SJSA1 (cell line): ENCODE measurements at places on chromosomes 3 and 15.

DNA sequence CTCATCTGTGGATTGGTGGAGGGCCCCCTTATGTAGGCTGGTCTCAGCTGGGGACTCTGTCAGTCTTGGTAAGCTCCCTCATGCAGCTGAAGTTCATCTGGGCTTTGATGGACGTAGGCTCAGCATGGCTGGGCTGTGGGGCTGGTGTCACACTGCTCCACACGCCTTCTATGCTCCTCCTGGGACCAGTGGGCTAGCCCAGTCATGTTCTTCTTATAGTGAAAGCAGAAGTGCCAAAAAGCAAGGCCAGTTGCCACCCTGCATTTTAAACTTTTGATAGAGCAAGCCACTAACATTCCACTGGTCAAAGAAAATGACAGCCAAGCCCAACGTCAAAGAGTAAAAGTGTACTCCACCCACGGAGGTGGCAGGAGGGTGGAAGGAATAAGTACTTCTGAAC lies 165.5 kb downstream of the MEX3B start:
- no peak for DNase-seq

DNA sequence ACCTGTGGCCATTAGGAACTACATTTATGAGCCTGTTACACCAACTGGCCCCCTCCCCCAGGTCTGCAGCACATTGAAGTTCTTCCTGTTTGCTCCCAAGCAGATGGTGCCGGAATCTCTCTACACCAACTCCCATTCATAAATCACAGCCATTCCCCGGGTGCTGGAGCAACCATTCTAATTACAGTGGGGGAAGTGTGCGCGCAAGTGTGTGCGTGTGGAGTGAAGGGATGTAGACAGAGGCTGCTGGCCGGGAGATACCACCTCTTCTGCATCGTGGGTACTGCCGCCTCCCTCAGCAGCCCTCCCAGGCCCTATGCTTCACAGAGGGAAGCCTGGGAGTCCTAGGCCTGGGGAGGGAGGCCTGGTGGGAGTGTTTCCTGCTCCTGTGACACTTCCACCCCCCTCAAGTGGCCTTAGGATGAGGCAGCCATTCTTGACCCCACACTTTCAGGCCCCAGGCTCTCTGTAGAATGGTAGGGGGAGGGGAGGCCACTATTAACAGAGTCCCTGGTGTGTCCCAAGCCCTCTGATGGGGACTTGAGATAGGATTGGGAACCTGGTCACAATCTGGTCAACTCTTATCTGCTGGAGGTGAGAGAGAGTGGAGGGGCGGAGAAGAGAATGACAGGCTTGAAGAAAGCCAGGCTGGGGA lies 69.1 kb downstream of the MAGEF1 start:
- no peak for DNase-seq

DNA sequence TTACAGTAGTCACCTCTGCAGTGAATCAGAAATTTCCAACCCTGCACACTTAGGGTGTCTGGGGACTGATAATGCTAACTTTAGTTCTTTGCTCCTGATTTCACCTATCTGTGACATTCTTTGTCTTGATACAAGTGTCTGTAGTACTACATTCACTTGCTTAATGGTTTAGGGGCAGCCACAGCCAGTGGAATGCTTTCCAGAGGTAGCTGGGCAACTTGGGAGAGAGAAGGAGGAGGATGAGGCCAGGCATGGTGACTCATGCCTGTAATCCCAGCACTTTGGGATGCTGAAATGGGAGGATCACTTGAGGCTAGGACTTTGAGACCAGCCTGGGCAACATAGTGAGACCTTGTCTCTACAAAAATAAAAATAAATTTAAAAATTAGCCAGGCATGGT lies 8.5 kb downstream of the BAHD1 start:
- no peak for DNase-seq

GRCh38 chr15:64430000-64430735 lies 30.2 kb upstream of the ZNF609 start:
- peak; percentile 60 for DNase-seq

- peak; percentile 65 for DNase-seq
These were observed 396.1 kb downstream of the TUSC7 start for GRCh38 chr3:117105686-117106085.

GRCh38 chr15:62834686-62835329 lies 207.7 kb upstream of the TPM1 start:
- no peak for DNase-seq

GRCh38 chr3:188647237-188647636 lies 493.3 kb downstream of the LPP start:
- DNase-seq = no peak

GRCh38 chr3:136802481-136802996 lies 16.4 kb upstream of the SLC35G2 start:
- DNase-seq = no peak

DNA sequence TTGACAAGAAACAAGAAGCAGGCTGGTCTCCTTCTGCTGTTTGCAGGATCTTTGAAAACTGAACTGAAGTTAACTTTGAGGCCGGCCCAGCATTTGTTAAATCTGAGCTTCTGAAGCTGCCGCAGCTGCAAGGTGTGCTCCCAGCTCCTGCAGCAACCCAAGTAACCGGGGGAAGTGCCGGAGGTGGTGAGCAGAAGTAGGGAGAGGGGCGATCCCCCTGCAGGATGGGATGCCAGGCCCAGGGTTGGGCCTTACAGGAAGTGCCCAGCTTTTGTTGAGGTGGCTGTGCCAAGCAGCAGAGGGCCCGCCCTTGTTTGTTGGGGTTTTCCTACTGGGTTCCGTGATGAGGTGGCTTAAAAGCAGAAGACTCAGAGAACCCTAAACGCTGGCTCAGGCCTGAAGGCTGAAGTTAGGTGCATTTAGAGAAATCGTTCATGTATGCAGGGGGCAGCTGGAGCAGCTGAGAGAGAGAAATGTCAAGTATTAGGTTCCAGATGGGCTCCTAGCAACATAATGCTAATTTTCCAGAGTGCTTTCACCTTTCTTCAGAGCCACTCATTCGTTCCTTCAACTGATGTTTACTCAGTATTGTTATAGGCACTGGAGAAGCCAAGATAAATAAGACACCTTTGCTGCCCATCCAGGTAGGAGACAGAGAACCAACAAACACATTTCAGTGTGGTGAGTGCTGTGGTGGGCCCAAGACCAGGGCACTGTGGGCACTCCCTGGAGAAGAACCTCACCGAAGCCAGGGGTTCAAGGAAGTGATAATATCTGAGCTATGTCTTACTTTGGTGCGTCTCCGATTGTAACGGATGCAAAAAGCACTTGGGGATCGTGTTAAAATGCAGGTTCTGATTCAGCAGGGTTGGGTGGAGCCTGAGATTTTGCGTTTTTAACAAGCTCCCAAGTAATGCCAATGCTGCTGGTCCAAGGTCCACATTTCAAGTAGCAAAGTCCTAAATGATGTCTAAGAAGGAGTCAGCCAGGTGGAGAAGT lies 42.2 kb upstream of the PLCL2 start:
- DNase-seq = no peak

- DNase-seq = no peak
These were observed 570 bp downstream of the APH1B start for GRCh38 chr15:63277893-63278456.

- no peak for DNase-seq
These were observed 68.5 kb upstream of the PLCL2 start for GRCh38 chr3:16816048-16816780.

- no peak for DNase-seq
These were observed 58.1 kb downstream of the NGLY1 start for GRCh38 chr3:25724948-25725645.

- no peak for DNase-seq
These were observed 316.1 kb upstream of the TPM1 start for GRCh38 chr15:62726461-62726860.

DNA sequence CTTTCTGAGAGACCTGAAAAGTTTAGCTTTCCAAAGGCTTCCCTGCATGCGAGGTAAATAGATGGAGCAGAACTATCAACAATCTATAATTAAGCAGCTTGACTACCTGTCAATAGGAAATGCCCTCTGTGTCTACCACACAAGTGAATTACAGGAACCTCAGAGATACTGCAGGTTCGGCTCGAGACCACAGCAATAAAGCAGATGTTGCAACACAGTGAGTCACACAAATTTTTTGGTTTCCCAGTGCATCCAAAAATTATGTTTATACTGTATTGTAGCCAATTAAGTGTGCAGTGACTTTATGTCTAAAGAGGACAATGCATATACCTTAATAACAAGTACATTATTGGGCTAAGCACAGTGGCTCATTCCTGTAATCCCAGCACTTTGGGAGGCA lies 252.0 kb downstream of the UBE2E2 start:
- DNase-seq = no peak

DNA sequence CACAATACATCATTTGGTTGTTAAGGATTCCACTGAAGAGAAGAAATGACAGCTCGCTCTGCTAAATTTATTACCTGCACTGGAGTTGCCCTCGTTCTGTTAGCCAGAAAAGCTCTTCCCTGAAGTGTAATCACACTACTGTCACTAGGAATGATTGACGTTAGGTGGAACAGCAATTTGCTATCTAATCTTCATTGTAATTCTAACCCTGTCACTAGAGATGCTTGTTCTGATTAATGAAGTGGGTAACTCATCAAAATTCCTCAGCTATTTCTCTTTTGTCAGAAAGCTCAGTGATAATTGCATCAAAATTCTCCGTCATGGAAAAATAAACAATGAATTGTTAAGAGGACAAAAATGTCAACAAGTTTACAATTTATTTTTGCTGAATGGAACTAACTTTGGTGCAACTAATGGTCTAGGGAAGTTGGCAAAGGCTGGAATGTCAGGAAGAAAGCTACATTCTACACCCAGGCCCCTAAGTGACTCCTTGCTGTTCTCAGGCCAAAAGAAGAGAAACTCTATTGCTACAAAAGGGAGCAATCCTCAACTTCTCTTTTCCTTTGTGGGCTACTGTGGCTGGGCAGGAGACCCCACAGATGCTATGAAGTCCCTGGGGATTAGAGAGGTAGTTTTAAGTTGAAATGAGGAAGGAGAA lies 34.1 kb downstream of the CCDC191 start:
- DNase-seq = no peak

GRCh38 chr3:59884409-59884808 lies 834.6 kb upstream of the CFAP20DC start:
- no peak for DNase-seq

DNA sequence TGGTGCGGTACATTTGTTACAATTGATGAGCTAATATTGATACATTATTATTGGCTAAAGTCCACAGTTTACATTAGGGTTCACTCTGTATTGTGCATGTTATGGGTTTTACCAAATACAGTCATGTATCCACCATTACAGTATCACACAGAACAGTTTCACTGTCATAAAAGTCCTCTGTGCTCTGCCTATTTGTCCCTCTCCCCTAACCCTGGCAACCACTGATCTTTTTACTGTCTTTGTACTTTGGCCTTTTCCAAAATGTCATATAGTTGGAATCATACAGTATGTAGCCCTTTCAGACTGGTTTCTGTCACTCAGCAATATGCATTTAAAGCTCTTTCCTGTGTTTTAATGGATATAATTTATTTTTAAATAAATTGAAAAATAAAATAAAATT lies 83.1 kb upstream of the SLC4A7 start:
- DNase-seq = no peak

GRCh38 chr15:72112116-72112515 lies 5.8 kb downstream of the MYO9A start:
- no peak for DNase-seq

DNA sequence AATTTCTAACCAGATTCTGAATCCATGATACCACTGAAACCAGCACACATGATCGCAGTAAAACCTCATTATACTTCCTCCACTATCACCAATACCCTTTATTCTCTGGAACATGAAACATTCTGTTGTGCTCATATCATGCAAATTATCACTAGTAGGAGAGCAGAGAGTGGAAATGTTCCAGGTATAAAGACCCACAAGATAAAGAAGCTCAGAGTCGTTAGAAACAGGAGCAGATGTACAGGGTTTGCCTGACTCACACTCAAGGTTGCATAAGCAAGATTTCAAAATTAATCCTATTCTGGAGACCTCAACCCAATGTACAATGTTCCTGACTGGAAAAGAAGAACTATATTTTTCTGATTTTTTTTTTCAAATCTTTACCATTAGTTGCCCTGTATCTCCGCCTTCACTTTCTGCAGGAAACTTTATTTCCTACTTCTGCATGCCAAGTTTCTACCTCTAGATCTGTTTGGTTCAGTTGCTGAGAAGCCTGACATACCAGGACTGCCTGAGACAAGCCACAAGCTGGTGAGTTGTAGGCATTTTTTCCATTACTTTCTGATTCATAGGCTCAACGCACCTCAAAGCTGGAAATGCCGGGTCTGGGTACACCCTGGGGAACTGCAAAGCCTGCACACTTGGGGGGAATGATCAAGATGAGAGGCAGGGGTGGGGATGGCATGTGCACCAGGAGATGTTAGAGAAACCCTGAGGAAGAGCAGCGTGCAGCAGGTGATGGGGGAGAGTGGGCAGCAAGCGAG lies at the start of gene CCR2:
CCR2 (plus strand) TSS at position 465 of the 764 bp plus-strand sequence. CDS start 3,417 bp downstream, outside the sequence.
- DNase-seq = no peak

GRCh38 chr15:69824075-69824876 lies 273.4 kb downstream of the TLE3 start:
- no peak for DNase-seq

GRCh38 chr3:172658344-172659245 lies 52.3 kb downstream of the NCEH1 start:
- DNase-seq = peak; percentile 75

GRCh38 chr15:25770031-25770430 lies 93.1 kb downstream of the ATP10A start:
- peak; percentile 31 for DNase-seq

DNA sequence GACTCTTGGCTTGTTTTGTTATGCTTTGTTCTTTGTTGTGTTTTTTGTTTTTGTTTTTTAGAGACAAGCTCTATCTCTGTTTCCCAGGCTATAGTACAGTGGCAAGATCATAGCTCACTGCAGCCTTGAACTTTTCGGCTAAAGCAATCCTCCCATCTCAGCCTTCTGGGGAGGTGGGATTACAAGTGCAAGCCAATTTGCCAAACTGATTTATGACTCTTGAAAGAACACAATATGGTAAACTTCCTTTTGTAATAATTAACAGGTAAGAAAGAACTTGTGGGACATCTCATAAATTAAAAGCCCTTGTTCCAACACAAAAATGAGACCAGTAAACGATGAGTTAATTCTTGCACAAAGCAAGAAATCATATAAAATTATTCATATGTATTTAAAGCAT lies 476.3 kb downstream of the MAGI1 start:
- no peak for DNase-seq

DNA sequence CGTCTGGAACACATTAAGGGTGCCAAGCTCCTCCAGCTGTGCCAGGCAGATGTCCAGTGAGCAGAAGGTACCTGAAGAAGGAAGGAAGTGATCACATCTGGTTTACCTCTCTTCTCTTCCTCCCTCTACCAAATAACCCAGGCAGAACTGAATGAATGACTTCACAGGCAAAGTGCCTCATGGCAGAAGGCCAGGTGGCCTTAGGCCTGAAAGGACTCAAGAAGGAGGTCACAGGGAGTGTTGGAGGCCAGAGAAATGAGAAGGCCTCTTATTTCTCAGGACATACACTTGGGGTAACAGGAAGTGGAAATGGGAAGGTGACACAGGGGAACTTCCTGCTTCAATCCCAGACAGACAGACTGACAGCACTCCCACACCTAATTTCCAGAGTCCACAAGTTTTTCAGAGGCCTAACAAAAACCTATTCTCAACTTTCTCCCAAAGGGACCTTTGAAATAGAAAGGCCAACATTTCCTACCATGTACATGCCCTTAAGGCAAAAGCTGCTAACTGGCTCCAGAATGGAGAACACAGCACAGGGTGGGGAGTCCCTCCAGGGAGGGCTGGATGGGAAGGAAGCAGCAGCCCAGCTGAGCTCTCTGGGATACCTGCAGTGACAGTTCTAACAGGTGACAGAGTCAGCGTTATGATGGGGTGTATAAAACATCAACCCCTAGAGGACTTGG lies 17.6 kb upstream of the SIN3A start:
- no peak for DNase-seq
